ENCODE measurements at places on chromosomes 2 and 18. TPM values are rescaled to one million over a fixed set of nuclear protein-coding genes. Genes with fewer than 3 reads are reported as not detected.

TTR gene
- total RNA-seq: not detected

GRCh38 chr2:128195435-128195984, 104.5 kb downstream of the UGGT1 start:
- DNase-seq: no peak

DNA sequence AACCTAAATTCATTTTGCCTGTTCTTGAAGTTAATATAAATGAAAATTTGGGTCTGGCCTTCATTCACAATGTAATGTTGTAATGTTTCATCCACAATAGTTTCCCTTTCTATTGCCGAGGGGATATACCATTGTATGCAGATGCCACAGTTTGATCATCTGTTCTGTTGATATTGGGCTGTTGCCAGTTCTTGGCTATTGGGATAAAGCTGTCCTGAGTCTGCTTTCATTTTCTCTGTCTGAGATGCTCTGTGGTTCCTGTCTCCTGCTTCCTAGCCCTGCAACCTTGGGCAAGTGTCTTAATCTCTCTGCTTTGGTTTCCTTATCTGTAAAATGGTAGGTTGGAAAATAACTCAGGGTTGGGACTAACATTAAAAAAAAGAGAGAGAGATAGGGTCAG, 25.2 kb downstream of the B3GNT2 start:
- DNase-seq: no peak

DNA sequence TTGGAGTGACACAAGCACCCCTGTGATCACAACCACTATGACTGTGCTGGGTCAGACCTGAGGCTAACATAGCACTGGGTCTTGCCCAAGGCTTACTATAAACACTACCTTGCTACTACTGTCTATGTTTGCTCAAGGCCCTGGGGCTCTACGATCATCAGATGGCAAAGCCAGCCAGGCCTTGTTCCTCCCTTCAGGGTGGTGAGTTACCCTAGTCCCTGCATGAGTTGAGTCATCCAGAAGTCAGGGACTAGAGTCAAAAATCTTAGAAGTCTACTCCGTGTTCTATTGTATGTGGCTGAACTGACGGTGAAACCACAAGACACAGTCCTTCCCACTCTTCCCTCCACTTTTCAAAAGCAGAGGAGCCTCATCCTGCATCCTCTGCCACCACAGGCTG, 551.2 kb upstream of the FSIP2 start:
- no peak for DNase-seq

DNA sequence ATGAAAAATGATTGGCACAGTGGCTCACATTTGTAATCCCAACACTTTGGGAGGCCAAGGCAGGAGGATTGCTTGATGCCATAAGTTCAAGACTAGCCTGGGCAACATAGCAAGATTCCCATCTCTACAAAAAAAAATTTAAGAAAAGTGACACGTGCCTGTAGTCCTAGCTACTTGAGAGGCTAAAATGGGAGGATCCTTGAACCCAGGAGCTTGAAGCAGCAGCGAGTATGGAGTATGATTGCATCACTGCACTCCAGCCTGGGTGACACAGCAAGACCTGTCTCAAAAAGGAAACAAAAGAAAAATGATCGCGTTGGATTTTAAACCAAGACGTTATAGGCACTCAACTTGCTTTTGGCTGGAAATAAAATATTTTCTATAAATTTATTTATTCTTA, 37.8 kb upstream of the CREB1 start:
- no peak for DNase-seq

DNA sequence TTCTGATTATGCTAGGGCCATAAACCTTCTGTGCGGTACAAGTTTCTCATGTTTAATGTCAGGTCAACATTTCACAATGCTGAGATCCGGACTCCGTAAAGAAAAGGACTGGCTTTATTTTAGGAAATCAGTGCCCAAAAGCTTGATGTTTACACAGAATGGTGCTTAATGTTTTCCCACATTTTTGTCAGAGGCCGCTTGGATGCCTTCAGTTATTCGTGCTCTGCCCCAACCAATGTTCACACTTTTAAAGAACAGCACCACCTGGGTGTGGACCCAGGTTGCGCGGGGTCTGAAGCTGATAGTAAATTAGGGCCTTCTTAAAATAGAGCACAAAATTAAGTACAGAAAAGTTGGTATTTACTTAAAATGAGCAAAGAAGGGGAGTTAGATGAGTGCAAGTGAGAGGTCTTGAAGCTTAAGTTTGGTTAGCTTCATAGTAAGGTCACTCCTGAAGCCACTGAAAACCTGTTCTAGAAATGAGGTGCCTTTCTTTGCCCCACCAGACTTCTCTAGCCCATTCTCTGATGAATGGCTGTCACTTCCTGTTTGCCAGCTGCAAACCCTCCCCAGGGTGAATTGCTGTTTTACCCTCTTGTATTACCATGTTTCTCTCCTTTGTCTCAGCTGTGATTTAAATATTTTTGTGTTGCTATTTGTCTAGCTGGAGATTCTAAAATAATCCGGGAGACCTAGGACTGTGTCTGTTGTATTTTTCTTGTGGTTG, 20.5 kb downstream of the SLC3A1 start:
- DNase-seq: no peak

CEP192 gene
- total RNA-seq: 26.7 TPM

KANSL3 gene
- 33.9 TPM for total RNA-seq

DNA sequence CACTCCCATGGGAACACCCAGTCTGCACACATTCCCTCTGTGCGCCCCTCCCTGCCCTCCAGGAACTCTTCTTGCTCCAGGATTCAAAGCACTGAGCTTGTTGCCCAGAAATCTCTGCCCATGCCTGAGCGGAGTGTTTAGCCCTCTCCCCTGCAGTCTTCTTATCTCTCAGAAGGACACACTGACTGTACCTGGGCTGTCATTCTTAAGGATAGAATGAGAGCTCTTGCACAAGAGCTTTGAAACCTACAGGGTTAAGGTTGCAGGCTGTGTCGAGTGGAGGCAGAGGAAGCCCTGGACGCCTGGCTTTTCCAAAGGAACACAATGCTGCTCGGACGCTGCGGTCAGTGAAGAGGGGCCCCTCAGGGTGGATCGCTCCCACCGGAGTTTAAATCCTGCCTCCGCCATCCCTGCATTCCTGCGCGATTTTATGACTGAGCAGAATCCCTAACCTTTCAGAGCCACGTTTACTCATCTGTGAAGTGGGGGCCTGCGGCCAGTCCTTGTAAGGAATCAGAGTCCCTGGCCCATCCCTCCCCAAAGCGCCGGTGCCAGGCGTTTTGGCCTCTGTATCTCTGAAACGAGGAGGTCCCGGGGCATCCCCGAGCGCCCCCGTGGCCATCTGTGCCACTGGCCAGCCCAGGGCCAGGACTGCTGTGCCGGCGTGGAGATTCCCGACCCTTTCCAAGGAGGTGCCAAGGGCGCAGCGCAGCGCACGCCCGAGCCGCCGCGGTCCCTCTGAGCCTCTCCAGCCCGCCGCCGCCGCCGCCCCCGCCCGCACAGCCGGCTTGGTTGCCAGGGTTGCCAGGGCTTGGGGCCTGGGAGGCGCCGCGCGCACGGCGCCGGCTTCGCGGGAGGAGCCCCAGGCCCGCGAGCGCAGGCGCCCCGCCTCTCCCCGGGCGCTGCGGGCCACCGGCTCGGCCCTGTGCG, 58.9 kb downstream of the FAM168B start:
- no peak for DNase-seq

DNA sequence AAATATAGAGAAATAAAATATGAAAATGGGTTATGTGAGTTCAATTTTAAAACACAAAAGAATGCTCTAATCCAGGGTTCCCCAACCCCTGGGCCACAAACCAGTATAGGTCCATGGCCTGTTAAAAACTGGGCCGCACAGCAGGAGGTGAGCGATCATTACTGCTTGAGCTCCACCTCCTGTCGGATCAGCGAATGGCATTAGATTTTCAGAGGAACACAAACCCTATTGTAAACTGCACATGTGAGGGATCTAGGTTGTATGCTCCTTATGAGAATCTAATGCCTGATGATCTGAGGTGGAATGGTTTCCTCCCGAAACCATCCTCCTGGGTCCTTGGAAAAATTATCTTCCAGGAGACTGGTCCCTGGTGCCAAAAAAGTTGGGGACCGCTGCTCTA, 34.7 kb downstream of the TTR start:
- no peak for DNase-seq

LIPG gene
- total RNA-seq: 0.03 TPM

GRCh38 chr2:11833601-11834000, 87.2 kb downstream of the LPIN1 start:
- DNase-seq: no peak

Data from right cardiac atrium (tissue), 5 donors.